ENCODE measurements at places on chromosomes 2 and 18.

GRCh38 chr2:8794923-8795825, 42.2 kb downstream of the KIDINS220 start:
- DNase-seq: no peak

DNA sequence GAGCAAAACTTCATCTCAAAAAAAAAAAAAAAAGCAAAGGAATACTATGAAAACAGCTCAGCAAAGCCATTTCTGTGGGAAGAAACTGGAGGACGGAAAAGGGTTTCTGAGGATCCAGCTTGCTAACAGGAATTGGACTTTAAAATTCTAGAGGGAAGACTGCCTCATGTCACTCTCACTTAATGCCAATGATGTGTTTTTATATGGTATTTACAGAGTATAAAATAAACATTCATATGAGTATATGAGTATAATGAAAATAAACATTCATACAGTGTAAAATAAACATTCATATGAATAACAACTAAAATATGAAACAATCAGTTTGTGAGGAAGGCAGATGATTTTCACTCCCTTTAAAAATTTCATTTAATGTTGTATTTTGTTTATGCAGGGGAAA, 43.9 kb downstream of the CHMP3 start:
- no peak for DNase-seq

DNA sequence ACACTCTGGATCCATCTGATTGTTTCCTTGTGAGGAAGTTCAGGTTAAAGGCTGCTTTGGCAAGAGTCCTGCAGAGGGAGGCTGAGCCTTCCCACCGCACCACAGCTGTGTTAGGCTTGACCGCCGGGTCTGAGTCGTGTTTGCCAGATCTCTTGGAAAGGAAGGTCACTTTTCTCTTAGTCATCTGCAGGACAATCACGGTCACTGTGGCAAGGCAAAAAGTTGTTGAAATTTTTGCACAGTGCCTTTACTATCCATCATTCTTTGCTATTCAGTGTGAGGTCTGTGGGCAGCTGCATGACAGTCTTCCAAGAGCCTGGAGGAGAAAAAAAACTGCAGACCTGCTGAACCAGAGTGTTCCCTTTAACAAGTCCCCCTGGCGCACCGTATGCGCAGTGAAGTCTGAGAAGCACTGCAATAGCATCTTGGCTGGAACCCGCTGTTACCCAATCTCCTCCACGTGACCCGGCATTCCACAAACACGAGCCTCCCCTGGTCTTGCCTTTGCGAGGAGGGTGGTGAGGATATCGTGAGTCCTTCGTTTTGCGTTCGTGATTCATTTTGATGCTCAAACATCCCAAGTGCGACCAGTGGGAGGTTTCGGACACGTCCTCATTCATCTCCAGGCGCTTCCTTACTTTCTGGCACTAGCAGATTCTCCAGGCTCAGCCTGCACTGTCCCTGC, 23.0 kb downstream of the BIN1 start:
- DNase-seq: no peak

- DNase-seq: no peak
Observed at GRCh38 chr18:26746398-26746797, 119.1 kb downstream of the AQP4 start.

DNA sequence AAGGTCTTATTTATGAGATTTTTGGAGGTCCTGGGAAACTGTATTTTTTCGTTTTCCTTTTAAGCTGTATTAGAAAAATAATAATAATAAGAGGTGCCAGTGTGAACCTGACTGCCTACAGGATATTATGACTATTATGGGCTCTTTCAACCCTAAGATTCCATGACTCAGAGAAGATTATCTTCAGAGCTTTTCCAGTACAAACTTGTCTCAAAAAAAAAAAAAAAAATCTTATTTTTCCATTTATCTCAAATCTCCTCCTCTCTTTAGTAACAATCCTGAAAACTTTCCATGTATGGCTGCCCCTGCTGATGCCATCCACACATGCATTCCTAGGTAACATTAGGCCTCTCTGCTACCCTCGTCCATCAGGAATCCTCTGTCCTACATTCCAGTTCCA, 36.7 kb upstream of the RPE start:
- no peak for DNase-seq

DNA sequence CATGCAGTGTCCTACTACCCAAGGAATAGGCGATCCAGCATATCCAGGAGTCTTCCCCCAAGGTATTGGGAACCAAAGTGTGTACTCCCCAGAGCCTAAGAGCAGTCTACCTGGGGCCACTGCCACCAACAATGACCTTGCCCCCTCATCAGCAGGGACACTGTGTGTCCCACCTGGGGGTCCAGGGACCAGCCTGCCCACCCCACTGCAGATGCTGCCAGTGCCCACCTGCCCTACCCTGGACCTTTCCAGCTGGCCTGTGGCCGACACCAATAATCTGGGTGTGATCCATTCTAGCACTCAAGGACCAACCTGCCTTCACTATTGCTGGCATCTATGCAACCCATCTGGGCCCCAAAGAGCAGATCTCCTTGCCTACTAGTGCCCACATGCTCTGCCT, 32.2 kb downstream of the DNAH7 start:
- DNase-seq: no peak
